Non-pigmented ciliary epithelial cell (primary cell): ENCODE measurements at places on chromosomes 1 and 21.

GRCh38 chr1:175511496-175511895 is 231.9 kb downstream of the TNR start:
- DNase-seq, result no peak

GRCh38 chr1:178411756-178412399 is 84.9 kb downstream of the CLEC20A start:
- no peak for DNase-seq

GRCh38 chr1:180269645-180270529 is 39.8 kb downstream of the LHX4 start:
- DNase-seq, result no peak

DNA sequence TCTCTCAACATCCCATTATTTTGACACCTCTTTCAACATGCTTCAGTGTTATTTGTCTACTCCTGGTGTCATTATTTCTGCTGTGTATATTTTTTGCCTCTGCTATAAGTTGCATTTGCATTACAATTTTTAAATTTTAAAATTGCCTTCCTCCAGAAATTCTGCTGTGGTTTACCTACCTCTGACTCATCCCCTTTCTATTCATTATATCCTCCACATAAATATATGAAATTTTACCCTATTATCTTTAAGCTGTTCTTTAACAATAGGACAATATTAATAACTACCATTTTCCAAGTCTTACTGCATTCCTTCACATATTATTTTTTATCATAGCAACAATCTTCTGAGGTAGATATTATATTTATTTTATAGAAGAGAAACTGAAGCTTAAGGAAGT is 178.1 kb upstream of the NRIP1 start:
- no peak for DNase-seq

GRCh38 chr1:117534995-117535467 is 70.8 kb upstream of the TENT5C start:
- DNase-seq, result peak; percentile 30

DNA sequence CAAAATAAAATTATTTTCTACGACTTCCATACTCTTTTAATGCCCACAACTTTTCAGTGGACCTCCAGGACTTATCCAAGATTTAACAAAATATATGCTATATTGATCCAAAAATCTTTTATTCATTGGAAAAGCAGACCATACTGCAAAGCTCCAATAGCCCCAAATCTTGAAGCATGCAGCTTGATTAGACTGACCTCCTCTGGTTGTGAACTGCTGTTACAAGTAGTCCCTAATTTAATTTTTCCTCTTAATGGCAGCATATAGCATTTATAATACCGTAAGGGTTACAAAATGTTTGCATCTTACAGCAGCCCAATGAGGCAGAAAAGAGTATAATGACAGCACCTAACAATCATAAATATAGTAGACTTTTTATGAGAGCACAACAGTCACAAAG is 49.8 kb downstream of the TPR start:
- peak; percentile 1 for DNase-seq

DNA sequence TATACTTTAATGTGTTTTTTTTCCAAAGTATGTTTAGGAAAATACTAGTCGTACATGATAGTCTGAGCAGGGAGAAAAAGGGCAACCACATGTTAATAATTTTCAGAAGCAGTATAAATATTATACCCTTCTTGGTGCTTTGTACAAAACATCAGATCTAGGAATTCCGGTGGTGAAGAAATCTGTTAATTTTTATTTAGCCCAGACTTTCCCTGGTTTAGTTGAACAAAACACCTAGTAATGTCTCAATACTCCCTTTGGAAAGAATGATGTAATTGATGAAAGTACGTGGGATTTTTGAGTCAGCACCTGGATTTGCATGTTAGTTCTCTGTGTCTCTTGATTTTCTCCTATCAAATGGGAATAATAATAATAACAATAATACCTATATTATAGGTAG is 38.4 kb upstream of the KCNK2 start:
- DNase-seq, result no peak

DNA sequence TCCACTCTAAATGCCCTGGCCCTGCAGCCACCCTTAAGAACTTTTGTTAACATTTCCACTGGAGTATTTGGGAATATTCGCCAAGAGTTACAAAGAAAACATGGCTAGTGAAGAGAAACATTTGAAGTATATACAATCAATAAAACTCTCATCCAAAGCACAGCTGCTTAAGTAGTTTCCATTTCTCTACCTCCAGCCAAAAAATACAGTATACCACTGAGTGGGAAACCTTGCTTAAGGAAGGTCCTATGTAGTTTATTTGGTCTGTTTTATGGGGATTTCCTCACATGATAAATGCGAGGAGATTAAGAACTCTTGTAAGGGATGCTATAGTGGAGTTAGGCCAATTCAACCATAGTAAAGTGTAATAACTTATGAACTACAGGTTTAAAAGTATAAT is 382.5 kb downstream of the NEGR1 start:
- DNase-seq, result no peak
